RPMI8226 (cell line): ENCODE measurements at places on chromosomes 4 and X.

DNA sequence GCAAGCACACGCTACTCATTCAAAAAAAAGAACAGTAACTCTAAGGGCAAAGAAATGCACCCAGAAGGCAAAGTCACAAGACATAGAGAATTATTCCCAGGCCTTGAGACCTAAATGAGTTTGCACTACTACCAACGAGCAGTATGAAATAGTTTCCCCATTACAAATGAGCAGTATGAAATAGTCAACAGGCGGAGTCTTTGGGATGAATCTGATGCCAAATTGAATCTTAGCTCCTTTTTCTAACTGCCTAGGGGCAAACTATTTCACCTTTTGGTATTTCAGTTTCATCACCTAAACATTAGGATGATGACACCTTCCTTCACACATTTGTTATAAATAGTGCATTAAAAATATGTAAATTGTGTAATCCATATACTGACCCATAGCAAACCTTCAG is 213.0 kb upstream of the FAT4 start:
- DNase-seq, result no peak

DNA sequence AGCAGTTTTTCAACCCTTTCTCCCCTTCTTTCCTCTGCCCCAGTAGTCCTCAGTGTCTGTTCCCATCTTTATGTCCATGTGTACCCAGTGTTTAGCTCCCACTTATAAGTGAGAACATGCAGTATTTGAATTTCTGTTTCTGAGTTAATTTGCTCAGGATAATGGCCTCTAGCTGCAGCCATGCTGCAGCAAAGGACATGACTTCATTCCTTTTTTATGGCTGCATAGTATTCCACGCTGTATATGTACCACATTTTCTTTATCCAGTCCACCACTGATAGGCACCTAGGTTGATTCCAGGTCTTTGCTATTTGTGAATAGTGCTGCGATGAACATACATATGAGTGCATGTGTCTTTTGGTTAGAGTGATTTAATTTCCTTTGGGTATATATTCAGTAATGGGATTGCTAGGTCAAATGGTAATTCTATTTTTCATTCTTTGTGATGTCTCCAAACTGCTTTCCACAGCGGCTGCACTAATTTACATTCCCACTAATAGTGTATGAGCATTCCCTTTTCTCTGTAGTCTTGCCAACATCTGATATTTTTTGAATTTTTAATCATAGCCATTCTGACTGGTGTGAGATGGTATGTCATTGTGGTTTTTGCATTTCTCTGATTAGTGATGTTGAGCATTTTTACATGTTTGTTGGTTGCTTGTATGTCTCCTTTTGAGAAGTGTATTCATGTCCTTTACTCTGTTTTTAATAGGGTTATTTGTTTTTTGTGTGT is 54.6 kb upstream of the ANK2 start:
- DNase-seq, result no peak

DNA sequence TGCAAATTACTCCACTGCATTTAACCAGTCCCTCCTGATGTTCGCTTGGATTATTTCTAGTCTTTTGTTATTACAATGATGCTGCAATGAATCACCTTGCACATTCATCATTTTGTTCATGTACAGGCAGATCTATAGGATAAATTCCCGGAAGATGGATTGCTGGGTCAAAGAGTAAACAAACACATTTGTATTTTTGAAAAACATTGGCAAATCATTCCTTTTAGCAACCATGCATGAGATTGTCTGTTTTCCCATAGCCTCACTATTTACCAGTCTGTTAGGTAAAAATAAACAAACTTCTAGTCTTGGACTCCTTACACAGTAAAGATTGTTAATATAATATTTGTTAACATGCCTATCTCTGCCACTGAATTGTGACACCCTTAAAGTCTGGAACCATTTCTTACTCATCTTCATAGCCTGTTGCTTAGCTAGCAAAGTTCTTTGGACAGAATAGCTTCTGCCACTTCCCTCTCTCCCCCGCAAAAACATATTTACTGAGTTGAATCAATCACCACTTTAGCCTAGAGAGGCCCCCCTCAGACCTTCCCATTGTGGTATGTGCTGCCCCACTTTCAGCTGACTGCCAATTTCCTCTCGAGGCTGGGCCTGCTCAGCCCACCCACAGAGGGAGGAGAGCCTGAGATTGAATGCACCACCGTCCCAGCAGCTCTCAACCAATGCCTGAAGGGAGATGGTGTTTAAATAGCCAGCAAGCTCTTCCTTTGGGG is 108.4 kb upstream of the ATXN3L start:
- no peak for DNase-seq

GRCh38 chrX:31872007-31872406 is 800.2 kb upstream of the FTHL17 start:
- no peak for DNase-seq

- no peak for DNase-seq
These were observed 34.6 kb upstream of the DIAPH2 start for GRCh38 chrX:96650023-96650422.

DNA sequence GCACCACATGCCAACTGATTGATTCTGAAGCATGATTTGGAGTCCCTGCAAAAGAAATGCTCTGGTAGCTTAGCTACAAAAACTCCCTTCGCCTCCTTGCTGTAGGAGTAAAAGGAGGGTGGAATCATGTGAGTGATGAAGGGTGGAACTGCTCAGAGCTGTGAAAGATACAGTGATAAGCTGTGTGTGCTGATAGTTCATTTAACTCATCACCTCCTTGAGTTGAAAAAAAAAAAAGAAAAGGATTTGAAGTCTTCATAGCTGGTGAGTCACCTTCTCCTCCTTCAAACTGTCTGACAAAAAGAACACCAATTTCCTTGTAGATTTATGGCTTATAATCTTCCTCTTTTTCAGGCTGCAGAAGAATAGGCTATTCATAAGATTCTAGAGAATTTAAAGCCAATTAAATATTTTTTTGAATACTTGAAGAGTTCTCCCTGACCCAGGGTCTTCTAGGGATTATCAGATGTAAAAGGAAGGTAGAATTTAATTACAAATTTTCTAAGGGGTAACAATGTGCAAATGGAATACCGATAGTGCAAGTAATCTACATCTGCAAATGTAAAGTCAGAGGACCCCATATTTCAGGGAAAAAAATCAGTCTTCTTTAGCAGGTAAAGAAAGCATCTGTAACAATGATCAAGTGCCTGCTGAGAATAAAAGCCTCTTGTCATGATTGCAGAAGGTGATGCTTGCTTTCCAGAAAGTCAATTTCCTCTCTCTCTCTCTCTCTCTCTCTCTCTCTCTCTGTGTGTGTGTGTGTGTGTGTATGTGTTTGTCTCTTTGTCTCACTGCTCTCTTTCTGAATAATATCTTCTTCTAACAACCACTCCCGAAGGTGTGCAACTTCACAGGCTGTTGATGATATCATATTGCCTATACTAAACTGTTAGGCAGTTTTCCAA is 208.8 kb upstream of the VEGFC start:
- no peak for DNase-seq
